ENCODE measurements at places on chromosomes 2 and 18.

DNA sequence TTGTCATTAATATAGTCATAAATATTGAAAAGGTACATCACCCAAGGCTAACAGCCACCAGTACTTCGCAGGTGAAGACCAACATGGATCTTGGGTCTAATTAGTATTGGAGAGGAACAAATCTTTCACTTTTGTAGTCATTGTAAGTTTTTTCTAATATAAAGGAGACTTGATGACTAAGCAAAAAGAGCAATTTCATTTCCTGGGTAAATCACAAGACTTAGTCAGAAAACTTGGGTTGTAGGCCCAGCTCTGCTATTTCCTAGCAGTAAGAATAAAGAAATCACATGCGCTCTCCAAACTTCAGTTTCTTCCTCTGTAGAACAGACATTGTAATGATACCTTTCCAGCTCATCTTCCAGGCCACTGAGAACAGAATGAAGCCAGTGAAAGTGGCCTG is 40.9 kb downstream of the NRP2 start:
- peak; percentile 21 for DNase-seq

- DNase-seq: no peak
These were observed 293.7 kb downstream of the NDUFA10 start for GRCh38 chr2:239731422-239731821.

GRCh38 chr2:70233926-70234325 is 14.5 kb downstream of the TIA1 start:
- no peak for DNase-seq

- no peak for DNase-seq
These were observed 21.2 kb upstream of the AFF3 start for GRCh38 chr2:100163605-100164004.

DNA sequence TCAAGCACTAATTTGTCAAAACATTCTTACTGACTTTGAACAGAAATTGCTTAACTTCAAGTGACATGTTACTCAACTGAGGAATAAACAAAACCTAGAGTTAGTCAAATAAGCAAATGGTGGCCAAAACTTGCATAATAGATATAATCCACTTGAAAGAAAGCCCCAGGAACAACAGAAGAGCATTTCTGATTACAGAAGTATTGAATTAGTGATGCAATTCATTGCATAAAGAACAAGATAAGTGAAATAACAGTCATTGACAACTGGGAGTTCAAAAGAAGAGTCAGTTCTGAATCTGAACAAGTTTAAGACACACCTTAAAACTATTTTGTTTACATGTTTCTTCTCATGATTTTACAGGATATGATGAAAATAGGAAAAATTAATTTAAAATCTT is 30.8 kb downstream of the COBLL1 start:
- DNase-seq: peak; percentile 4

GRCh38 chr2:58906081-58906645 is 665.0 kb upstream of the FANCL start:
- DNase-seq: no peak

- peak; percentile 9 for DNase-seq
These were observed 2.0 kb downstream of the WDR35 start for GRCh38 chr2:19987936-19988335.

- no peak for DNase-seq
These were observed 82.5 kb upstream of the STPG4 start for GRCh38 chr2:47237375-47238334.

- no peak for DNase-seq
These were observed 9.3 kb upstream of the SCYGR5 start for GRCh38 chr2:227657199-227657845.

DNA sequence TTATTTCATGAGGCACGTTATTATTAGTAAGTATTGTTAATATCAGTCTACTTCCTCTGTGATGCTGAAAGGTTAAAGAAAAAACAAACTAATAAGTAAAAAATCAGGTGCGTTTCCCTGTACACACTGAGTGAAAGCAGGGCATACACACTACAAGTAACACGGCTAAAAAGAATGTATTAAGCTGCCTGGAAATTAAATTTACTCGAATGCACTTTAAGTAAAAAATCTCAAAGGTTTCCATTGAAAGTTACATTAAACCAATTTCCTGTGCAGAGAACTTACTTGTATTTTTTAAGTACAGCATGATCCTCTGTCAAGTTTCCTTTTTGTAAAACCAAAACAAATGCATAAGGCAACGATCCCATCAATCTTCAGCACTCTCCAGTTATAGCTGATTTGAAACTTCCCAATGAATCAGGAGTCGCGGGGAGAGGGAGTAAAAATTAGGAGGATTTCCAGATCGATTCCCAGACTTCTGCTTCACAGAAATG is 633 bp downstream of the BCL2 start:
- DNase-seq: no peak

DNA sequence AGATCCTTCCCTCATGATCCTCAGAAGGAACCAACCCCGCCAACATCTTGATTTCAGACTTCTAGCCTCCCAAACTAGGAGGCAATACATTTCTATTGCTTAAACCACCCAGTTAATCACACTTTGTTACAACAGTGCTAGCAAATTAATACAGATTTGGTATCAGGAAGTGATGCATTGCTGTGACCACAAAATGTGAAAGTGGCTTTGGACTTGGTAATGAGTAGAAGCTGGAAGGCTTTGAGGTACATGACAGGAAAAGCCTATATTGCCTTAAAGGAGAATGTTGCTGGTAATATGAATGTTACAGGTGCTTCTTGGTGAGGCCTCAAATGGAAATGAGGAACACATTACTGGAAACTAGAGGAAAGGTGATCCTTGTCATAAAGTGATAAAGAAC is 260.3 kb downstream of the SATB2 start:
- DNase-seq: no peak

GRCh38 chr18:24227977-24228666 is 89.3 kb downstream of the CABYR start:
- DNase-seq: no peak
